Testis (tissue), 5 donors: ENCODE measurements at places on chromosomes 1 and 21. TPM values are rescaled to one million over a fixed set of nuclear protein-coding genes. Genes with fewer than 3 reads are reported as not detected.

Gene CRABP2
- total RNA-seq: 2.1 TPM

Gene C1orf198
- total RNA-seq: 14.6 TPM

Gene DCDC2B
- total RNA-seq: 1.7 TPM

Gene HRNR
- not detected for total RNA-seq

Gene DNM3
- total RNA-seq: 10.2 TPM

Gene TMEM61
- 1.1 TPM for total RNA-seq

Gene S100A1
- 8.2 TPM for total RNA-seq

Gene FASLG
- not detected for total RNA-seq

Gene GCSAML
- total RNA-seq: 2.8 TPM

Gene FCER1G
- 13.3 TPM for total RNA-seq

Gene LMX1A
- 0.62 TPM for total RNA-seq

Gene TTC39A
- 64.7 TPM for total RNA-seq

Gene CFAP107
- total RNA-seq: 13.4 TPM

Gene S100A7A
- total RNA-seq: not detected

Gene PLPPR4
- total RNA-seq: 8.7 TPM

Gene SELL
- total RNA-seq: 3.2 TPM

Gene HTR6
- total RNA-seq: 0.55 TPM

Gene PERM1
- total RNA-seq: 4.9 TPM

Gene OLFML3
- total RNA-seq: 8.5 TPM

Gene CYP4X1
- total RNA-seq: 9.4 TPM

Gene CFHR1
- not detected for total RNA-seq

Gene LGR6
- total RNA-seq: 8.1 TPM

Gene THEM5
- total RNA-seq: not detected

Gene KRTAP19-1
- not detected for total RNA-seq

Gene ZFP69B
- total RNA-seq: 4.6 TPM

Gene CACNA1S
- 0.08 TPM for total RNA-seq

Gene KANK4
- total RNA-seq: 2.9 TPM

Gene ADAMTSL4
- total RNA-seq: 8.9 TPM

Gene HSF2BP
- 36.3 TPM for total RNA-seq

Gene PDZK1IP1
- 8.6 TPM for total RNA-seq

Gene SEC16B
- total RNA-seq: 4.8 TPM

Gene OR2M4
- 0.39 TPM for total RNA-seq

Gene JAM2
- total RNA-seq: 91.1 TPM

Gene TMEM82
- total RNA-seq: not detected
